Ascending aorta (tissue), 2 donors: ENCODE measurements at places on chromosomes 12 and 14.

DNA sequence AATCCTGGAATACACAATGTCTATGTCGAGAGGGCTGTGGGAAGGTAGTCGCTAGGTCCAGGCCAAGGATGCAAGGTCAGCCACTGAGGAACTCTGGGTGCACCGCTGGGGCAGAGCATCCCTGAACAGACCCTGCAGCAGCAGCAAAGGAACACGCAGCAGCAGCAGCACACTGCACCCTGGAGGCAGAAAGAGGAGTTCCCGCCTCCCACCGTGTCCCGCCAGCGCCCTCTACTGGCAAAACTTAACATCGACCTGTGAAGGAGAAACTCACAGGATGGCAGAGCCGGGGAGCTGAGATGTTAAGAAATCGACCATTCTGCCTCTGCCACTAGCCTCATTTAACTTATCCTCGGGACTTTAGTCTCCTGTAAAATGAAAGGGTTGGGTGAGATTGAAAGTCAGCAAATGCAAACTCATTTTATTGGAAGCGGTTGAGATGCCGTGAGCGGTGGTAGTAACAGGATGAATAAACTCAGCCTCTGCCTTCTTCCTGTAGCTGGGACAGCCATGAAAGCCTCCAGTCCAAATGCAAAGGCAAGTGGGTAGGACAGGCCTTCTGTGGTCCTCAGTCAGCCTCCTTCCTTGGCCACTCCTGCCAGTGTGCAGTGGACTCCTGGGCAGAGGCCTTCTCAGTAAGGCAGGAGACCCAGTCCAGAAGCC is 45.6 kb downstream of the STAB2 start:
- no peak for DNase-seq

DNA sequence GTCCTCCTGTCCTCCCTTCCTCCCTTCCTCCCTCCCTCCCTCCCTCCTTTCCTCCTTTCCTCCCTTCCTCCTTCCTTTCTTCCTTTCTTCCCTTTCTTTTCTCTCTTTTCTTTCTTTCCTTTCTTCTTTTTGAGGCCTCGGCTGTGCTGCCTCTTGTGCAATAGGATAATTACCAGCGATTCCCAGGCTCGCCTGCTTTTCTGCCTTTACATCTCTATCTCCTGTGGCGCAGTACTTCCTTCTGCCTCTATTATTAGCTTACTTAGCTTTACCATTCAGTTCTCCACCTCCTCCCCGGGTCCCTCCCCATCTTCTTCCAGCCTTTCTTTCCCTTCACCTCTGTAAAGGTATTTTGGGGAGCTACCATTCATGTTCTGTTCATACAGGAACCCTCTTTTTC is 19.9 kb downstream of the ETV6 start:
- DNase-seq = no peak

- no peak for DNase-seq
Observed at GRCh38 chr12:23921099-23921856, 28.2 kb downstream of the SOX5 start.

DNA sequence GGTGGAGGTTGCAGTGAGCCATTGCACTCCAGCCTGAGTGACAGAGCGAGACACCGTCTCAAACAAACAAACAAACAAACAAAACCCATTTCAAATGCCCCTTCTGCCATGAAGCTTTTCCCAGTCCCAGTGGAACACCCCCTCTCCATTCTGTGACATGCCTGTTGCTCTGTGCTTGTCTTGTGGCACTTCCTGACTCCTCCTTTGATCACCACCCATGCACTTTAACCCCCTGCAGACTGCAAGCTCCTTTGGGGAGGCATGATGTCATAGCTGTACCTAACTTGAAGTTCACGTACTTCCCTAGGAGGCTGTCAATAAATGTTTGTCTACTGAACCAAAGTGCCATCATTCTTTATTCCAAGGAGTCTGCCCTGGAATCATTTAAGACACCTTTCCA is 64.7 kb downstream of the TMCC3 start:
- DNase-seq = no peak

DNA sequence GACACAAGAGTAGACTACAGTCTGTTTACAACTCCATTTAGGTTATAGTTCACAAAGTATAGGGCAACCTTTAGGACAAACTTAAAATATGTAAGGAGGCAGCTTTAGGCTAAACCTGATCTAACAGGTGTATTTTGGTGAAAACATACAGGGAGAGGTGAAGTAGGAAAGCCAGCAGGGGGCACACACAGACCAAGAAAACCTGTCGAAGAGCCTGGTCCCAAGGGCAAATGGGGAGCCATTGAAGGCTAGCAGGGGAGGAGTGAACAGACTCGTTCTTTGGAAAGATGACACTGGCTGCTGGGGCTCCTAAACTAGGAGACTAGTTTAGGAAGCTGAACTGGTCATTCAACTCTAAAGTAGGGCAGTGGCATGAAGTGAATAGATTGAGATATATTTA is 138.8 kb upstream of the WSCD2 start:
- DNase-seq = no peak

GRCh38 chr12:72748971-72749370 is 476.8 kb downstream of the TRHDE start:
- no peak for DNase-seq

- DNase-seq = no peak
Observed at GRCh38 chr12:111850526-111850925, 8.5 kb downstream of the MAPKAPK5 start.

DNA sequence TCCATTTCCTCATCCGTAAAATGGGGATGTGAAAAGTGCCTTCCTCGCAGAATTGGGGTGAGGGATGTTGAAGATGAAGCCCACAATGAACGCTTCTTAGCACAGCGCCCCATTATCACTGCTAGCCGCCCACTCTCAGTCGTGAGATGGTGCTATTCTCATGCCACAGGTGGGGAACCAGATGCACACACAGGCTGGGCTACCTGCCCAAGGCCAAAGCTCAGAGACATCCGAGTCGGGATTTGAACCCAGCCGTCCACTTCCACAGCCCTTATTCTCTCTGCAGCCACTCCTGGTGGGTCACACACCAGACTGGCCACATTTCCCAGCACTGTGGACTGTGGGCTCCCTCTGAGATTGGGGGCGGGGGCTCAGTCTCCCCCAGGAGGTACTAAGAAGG is 55.8 kb downstream of the BCL11B start:
- no peak for DNase-seq

- DNase-seq = no peak
Observed at GRCh38 chr12:69698769-69699540, at the start of gene BEST3. Gene BEST3, minus strand, starts transcription at chr12:69699303. Its CDS starts 1,505 bp downstream, at chr12:69697798.

- no peak for DNase-seq
Observed at GRCh38 chr12:50637870-50638481, 125.9 kb upstream of the ATF1 start.

DNA sequence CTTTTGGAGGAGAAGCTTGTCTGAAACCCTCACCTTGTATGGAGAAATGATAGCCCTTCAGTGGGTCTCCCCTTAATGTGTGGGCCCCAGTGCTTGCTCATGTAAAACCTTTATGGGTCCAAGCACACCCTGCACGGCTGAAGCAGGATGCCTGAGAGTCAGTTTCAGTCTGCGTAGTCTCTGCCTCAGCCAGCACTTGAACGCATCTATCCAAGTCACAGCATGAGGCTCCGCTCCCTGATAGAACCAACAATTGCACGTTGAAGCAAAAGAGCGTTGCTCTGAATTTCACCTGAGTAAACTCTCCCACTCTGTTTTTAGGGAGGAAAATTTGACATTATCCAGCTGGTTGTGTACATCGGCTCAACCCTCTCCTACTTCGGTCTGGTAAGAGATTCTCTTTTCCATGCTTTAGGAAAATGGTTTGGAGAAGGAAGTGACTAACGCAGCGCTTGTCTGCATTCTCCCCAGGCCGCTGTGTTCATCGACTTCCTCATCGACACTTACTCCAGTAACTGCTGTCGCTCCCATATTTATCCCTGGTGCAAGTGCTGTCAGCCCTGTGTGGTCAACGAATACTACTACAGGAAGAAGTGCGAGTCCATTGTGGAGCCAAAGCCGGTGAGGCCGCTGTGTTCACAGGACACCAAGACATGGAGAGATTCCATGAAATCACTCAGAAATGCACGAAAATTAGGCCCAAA is 33.0 kb upstream of the P2RX4 start:
- no peak for DNase-seq

- no peak for DNase-seq
Observed at GRCh38 chr14:55731881-55732498, 152.0 kb downstream of the KTN1 start.

DNA sequence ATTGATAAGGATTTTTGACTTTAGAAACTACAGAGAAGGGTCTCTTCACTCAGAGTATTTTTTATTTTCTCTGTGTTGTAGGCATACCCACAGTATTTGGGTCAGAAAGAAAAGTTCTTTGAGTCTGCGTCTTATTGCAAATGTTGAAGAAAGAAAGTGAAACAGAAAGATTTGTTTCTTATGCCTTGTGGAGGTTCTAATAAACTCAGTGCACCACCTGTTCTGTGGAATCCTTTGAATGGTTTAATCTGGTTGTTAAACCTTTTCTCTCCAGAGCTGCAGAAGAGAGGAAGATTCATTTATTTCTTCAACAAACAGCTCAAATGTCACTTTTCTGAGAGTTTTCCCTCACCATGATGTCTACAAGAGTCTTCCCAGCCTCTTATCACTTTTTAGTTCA is 146.6 kb upstream of the PLEKHG7 start:
- no peak for DNase-seq

- DNase-seq = no peak
Observed at GRCh38 chr14:55109836-55110235, 19.2 kb upstream of the LGALS3 start.

- no peak for DNase-seq
Observed at GRCh38 chr12:49339464-49339861, 2.5 kb upstream of the C1QL4 start.

- DNase-seq = no peak
Observed at GRCh38 chr12:101939306-101939705, 61.9 kb downstream of the DRAM1 start.

DNA sequence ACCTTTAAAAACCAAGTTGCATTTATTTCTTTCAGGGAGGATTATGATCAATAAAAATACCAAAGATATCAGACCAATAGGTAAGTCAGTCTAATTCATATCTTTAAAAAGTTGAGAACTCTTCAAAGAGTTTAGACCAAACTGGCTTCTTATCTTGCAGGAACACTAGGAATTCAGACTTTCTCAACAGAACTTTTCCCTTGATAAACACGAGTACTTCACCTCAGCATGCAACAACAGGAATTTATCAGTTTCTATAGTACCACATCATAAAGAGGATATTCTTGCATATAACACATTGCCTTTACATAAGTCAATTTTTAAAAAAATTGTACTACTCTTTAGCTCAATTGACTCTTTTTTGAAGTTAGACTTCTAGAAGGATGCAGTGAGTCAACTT is 68.2 kb downstream of the DNAI7 start:
- DNase-seq = no peak

DNA sequence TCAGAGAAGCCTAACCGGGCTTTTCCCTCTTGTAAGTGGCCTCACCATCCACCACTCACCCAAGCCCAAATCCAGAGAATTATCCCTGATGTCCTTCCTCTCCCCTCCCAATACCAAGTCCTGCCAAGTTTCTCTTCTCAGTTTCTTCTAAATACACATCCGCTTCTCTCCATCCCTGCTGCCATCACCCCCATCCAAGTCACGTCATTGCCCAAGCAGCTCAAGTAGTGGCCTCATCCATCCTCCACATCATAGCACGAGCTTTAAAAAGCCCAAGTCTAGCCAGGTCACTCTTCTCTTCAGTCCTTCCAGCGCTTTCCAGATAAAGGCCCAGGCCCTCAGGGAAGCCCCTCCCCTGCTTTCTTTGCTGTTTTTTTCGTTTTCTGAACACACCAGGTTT is 25.4 kb downstream of the IL31 start:
- DNase-seq = no peak
